ENCODE measurements at places on chromosomes 1 and 21. TPM values are rescaled to one million over a fixed set of nuclear protein-coding genes. Genes with fewer than 3 reads are reported as not detected.

- H3K27me3 ChIP-seq, result no peaks in the 10 kb centered on the region
- DNase-seq, result no peak
- no peak overlapping the region for H3K4me3 ChIP-seq
- no peak overlapping the region for H3K27ac ChIP-seq
These were observed 2.1 kb upstream of the TFF3 start for GRCh38 chr21:42317341-42317741.

- H3K27me3 ChIP-seq, result no peaks in the 10 kb centered on the region
- peaks cover 7% of the 10 kb centered on the region for H3K4me1 ChIP-seq
- H3K36me3 ChIP-seq, result peaks cover 14% of the 10 kb centered on the region
- peak overlapping the region; percentile 98 for H3K4me3 ChIP-seq
- DNase-seq, result no peak
- H3K27ac ChIP-seq, result peak overlapping the region; percentile 75
These were observed 837 bp downstream of the NDUFS5 start for GRCh38 chr1:39026866-39027507.

DNA sequence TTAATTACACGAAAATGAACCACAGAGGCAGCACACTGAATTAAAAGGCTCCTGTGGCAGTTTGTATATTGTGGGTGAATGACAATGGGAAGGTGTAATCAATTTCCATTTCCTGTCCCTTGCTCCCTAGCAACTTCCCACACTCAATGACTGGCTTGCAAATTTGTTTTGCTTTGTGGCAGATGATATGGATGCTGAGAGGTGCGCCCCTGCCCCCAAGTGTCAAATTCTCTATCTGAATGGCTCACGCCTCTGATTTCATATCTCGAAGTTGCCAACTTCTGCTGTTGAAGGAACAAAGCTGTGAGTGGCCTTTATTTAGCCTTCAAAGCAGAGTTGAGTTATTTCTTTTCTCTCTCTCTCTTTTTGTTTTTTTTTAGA, 86.0 kb downstream of the FOXD2 start:
- no peaks in the 10 kb centered on the region for H3K36me3 ChIP-seq
- H3K4me3 ChIP-seq, result no peak overlapping the region
- no peaks in the 10 kb centered on the region for H3K27me3 ChIP-seq
- H3K27ac ChIP-seq, result no peak overlapping the region
- no peak for DNase-seq

DNA sequence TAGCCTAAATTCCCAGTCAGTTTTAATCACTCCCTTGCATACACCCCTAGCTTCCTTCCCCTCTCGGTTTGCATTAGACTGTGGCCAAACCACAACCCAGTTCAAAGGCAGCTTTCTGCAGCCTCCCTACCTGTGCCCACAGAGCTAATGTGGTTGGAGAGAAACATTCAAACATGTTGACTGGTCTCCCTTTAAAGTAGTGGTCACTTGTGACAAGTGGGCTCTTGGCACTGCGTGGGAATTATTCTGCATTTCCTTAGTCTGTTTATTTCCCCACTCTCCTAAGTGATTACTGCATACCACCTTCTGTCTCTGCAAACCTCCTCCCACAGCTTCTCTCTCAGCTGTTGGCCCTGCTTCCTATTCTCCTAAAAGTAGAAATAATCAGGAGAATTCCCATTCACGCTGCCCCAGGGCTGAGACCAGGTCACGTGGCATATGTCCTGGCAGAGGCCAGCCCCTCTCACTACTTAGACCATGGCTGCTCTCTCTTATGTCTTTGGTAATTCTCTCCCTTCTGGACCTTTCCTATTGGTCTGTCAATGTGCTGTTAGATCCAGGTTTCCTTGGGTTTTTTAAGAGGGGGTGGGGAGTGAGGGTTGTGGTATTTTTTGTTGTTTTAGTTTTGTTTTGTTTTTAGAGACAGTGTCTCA, 38.4 kb upstream of the CD101 start:
- no peak overlapping the region for H3K4me3 ChIP-seq
- H3K4me1 ChIP-seq, result no peaks in the 10 kb centered on the region
- H3K27ac ChIP-seq, result no peak overlapping the region
- no peak for DNase-seq
- no peaks in the 10 kb centered on the region for H3K27me3 ChIP-seq

DNA sequence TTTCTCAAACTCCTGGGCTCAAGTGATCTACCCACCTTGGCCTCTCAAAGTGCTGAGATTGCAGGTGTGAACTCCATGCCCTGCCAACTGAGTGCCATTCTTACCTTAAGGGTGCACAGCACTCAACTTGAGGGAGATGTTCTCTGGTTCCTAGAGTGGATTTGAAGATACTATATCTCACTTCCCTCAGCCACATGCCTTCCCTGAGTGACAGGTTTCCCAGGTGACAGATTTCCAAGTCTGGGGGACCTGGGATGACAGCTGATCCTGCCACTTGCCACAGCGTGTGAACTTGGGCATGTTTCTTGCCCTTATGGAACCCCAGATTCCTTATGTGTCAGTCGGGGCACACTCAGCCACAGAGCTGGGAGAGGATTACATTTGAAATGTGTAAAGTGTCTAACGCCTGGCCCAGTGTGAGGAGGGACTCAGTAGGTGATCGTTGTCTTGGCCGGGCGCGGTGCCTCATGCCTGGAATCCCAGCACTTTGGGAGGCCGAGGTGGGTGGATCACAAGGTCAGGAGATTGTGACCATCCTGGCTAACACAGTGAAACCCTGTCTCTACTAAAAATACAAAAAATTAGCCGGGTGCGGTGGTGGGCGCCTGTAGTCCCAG, 29.6 kb upstream of the BTG2 start:
- no peak overlapping the region for H3K27ac ChIP-seq
- no peaks in the 10 kb centered on the region for H3K36me3 ChIP-seq
- no peak overlapping the region for H3K4me3 ChIP-seq

SLFNL1 gene
- total RNA-seq, result 0.20 TPM
